CD4-positive, alpha-beta T cell treated with Interleukin-15 for 1 hour (primary cell): ENCODE measurements at places on chromosomes 1 and 21.

GRCh38 chr1:206606867-206607266, 5.4 kb downstream of the EIF2D start:
- no peak for DNase-seq

- DNase-seq = no peak
Observed at GRCh38 chr21:27827972-27828371, 861.1 kb upstream of the ADAMTS5 start.

DNA sequence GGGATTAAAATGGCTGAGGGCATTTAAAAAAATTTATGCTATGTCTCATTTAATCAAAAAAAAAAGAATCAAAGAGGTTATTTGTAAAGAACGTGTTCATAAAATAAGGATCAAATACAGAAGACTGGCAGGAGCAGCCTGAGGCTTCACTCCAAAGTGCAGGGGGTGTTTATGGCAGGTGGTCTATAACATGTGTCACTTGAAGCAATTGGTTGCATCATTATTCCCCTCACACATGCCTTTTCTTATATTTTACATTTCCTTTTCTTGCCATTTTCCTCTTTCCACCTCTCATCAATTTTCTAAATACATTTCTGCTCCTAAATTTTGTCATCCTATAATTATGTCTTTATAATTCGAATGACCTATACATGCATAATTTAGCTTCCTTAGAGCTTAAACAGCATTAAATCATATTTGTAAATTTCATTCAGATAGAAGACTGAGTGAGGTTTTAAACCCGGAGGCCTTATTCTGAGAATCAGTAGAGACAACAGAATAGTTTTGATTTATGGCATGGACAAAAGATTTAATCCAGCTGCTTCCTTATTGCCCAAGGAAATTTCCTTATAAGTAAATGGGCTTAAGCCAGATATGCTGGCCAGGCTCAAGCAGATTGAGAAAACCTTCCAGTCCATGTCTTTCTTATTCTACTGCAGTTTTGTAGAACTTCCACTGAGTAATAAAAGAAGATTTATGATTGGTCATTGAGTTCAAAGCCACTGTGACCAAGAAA, 322.8 kb downstream of the TGFB2 start:
- no peak for DNase-seq

DNA sequence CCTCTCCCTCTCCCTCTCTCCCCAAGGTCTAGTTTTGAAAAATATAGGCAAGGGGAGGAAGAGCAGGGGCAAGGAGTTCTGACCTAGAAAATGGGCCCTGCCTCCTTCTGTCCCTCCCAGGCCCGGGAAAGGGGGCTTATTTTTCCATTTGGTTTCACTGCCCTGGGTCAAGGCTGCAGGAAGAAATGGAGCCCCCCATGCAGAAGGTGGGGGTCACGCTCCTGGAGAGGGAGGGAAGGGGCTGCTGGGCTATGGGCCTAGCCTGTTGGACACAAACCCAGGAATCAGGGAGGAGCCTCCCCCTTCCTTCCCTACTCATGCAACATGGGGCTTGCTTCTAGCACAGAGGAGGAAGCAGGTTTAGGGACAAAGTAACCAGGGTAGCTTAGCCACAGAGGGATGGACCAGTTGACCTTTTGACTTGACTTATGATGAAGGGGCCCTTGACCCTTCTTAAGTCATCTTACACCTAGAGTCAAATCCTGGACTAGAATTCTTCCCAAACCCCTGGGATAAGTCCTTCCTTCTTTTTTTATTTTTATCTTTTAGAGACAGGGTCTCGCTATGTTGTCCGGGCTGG, 70.4 kb upstream of the SSBP3 start:
- DNase-seq = no peak

GRCh38 chr1:165605246-165605645, 25.8 kb upstream of the MGST3 start:
- no peak for DNase-seq

DNA sequence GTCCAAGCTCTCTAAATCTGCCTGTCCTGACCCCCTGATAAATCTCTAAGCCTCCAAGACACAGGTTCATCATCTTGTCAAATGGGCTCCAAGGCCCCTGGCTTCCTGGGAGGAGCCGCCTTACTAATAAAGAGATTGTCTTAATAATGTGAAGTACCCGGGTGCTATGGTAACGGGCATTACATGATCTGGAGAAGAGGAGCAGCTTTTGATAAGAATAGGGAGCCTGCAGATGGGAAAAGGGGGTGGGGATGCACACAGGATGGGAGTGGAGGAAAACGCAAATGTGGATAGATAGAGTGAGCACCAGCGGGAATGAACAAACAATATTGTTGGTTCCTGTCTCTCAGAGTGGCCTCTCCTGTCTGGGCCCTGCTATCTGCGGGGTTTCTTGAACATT, 11.9 kb upstream of the RXRG start:
- no peak for DNase-seq

GRCh38 chr1:3368711-3369445, 85.6 kb upstream of the ARHGEF16 start:
- DNase-seq = no peak

GRCh38 chr1:47031059-47031458, 7.6 kb downstream of the CYP4X1 start:
- no peak for DNase-seq

GRCh38 chr21:35057428-35057827, 8.3 kb upstream of the RUNX1 start:
- no peak for DNase-seq

DNA sequence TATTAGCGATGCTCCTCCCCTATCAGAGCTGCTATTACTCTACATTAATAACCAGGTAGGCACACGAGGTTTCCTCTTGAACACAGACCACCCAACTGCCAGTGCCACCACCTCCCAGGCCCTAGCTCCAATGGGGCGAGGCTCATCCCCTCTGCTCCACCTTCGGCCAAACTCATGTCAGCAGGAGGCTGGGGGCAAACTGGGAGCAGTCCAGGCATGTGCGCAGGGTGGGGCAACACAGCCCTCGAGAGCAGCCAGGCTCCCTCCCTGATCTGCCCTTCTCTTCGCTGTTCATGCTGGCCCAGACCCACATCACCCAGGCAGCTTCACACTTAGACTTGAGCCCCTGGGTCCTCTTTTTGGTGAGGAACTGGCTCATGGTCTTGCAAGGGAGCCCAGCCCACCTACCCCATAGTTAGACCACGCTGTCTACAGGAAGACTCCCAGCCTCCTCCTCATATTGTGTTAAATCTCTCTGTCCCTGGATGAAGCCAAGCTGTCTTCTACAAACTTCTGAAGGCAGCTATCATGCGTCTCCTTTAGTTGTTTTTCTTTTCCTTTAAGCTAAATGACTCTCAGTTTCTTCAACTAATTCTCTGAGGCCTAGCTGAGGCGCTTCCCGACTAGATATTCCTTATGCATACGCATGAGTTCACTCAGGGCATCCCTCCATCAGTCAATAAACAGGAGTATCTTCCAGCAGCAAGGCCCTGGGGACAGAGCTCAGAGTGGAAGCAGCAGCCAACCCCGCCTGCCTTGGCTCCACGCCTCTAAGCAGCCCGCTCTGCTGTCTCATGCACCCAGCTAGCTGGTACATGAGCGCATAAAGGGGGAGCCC, 12.0 kb downstream of the TMEM9 start:
- no peak for DNase-seq

- DNase-seq = no peak
Observed at GRCh38 chr1:98325646-98326440, 335.7 kb upstream of the SNX7 start.

GRCh38 chr1:178899402-178899801, 28.5 kb upstream of the ANGPTL1 start:
- DNase-seq = no peak

- DNase-seq = peak; percentile 5
Observed at GRCh38 chr1:53551428-53551995, 92.3 kb downstream of the DMRTB1 start.

GRCh38 chr1:31788825-31789256, 24.7 kb upstream of the ADGRB2 start:
- DNase-seq = no peak

DNA sequence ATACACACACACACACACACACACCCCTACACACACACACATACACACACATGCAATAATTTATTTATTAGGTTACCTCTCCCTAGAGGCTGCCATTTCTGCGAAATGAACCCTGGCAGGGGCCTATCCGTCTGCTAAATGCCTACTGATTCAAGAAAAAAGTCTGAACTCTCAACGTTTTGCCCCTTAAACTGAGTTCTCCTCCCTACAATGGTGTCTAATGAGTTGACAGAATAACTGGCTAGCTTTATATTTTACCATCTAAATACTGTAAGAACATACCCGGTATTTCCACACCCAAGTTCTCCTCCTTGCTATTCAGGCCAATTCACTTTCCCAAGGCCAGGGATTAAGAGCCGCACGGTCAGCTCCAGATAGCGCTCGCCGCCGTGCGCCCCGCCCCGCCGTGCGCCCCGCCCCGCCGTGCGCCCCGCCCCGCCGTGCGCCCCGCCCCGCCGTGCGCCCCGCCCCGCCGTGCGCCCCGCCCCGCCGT, 339 bp upstream of the RNPC3 start:
- no peak for DNase-seq

DNA sequence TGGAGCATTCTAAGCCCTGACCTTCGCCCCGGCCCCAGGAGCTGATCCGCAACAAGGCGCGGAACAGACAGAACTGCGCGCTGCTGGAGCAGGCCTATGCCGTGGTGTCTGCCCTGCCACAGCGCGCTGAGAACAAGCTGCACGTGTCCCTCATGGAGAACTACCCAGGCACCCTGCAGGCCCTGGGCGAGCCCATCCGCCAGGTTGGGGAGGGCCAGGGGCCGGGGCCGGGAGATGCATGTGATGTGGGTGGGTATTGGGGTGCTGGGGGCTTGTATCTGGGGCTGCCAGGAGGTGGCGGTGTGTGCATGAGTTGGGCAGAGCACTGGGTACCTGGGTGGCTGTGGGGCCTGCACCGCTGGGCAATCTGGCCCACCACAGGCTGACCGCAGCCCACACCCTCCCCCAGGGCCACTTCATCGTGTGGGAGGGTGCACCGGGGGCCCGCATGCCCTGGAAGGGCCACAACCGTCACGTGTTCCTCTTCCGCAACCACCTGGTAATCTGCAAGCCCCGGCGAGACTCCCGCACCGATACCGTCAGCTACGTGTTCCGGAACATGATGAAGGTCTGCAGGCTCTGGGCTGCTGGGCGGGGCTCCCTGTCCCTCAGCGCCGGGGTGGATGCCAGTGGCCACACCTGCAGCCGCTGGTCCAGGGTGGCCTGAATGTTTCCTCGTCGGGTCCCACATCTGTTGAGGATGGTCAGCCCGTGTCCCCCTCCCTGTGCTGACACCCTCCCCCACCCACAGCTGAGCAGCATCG, 65.8 kb downstream of the TRIM11 start:
- peak; percentile 9 for DNase-seq
